Stimulated activated CD4-positive, alpha-beta T cell treated with anti-CD3 and anti-CD28 coated beads, TNF-alpha, amount 100 ng/mL, for 1 hour (primary cell): ENCODE measurements at places on chromosomes 11 and 22.

GRCh38 chr11:59473015-59473414 lies at the start of gene OR4D10:
TSS of gene OR4D10 (plus strand) at chr11:59473315. CDS start at chr11:59477430, 4,115 bp downstream.
- no peak for DNase-seq

DNA sequence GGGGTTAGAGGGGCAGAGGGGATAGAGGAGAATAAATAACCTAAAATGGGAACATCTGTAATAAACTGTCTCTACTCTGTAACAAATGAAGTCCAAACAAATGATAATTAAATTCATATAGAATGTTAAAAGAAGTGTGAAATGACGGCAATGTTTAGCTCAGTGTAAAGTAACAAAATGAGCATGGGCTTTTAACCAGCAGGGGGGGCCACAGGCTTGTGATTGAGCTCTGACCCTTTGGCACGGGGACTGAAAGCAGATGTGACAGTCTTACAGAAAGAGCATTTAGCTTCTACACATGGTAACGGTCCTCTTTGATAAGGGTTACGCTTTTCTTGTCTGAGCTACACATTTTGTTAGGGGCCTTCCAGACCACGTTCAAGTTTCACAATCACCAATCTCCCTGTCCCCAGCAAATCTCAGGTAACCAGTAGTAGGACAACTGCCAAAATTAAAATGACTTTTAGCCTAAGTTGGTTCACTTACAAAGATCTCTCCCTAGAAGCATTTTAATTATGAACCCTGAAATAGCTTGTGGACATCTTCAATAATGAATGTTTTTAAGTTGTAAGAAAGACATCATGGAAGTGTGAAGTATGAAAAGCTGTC lies 262.5 kb downstream of the DCDC1 start:
- no peak for DNase-seq

DNA sequence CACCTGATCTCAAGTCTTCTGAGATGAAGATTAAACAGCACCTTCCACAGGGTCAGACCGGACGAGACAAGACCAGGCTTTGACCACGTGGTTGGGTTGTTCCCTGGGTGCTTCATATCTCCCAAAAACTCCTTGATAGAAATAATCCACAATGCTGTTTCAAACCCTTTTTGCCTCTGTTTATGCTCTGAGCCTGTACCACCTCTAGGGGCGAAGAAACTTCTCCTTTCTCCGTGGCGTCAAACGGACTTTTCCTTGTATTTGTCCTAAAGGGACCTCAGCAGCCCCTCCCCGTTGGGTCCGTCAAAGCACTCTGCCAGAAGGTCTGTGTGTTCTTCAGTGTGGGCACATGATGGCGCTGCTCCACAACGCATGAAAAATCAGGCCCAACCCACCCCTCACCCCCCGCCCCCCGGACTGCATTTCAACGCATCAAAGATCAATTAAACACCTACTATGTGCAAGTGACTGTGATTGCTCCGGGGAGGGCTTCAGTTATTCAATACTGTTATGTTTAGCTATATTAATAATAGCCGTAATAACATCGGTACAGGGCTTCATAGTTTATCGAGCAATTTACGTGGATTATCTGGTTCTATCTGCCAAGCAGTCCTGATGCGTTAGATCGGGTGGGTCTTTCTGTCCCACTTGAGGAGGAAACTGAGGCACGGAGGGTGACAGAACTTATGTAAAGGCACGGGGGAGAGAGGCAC lies 17.3 kb upstream of the EIF3D start:
- DNase-seq: no peak

- DNase-seq: no peak
Observed at GRCh38 chr11:96949464-96949863, 559.7 kb downstream of the JRKL start.

DNA sequence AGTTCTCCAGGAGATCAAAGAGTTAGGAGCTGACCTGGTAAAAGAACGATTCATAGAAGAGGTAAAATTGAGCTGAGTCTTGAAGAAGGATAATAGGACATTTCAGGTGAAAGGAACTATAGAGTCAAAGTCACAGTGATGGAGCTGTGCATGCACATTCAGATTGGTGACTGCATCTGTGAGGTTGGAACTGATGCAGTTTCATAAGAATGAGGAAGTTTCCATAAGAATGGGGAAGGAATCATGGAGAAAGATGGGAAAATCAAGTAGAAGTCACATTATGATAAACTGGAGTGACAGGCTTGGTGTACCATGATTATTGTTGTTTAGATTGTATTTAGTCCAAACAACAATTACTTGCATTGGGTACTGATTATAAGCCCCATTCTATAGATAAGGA lies 232.2 kb downstream of the FAM76B start:
- no peak for DNase-seq

- peak; percentile 53 for DNase-seq
Observed at GRCh38 chr11:68297812-68298658, 14.4 kb upstream of the LRP5 start.

- DNase-seq: no peak
Observed at GRCh38 chr11:102468616-102469195, 16.1 kb upstream of the TMEM123 start.

- DNase-seq: no peak
Observed at GRCh38 chr22:46425016-46425415, 89.5 kb downstream of the TRMU start.

DNA sequence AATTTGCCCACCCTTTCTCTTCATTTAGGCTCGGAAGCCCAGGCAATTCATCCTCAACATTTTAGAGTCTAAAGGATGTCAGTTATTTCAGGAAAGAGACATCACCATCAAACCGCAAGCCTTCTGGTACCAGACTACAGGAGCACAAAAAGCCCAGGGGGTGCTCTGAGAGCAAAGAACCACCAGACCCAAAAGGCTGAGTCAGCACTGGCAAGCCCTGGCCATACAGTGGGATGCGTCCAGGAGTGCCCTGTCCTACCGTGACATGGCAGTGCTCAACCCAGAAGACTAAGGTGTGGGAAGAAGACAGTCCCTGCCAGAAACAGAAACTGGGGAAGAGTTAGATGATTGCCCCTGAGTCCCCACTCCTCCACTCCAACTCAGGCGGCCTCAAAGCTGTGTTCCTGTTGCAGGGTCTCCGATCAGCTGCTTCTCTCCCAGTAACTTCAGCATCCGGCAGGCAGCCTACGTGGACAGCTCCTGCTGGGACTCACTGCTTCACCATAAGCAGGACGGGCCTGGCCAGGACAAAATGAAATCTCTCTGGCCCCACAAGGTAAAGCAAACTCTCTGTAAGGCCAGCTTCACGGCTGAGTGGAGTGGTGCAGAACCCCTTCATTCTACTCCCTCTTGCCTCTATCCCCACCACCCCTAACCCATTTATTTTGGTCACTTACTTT lies 1.5 kb downstream of the PANX3 start:
- DNase-seq: no peak

DNA sequence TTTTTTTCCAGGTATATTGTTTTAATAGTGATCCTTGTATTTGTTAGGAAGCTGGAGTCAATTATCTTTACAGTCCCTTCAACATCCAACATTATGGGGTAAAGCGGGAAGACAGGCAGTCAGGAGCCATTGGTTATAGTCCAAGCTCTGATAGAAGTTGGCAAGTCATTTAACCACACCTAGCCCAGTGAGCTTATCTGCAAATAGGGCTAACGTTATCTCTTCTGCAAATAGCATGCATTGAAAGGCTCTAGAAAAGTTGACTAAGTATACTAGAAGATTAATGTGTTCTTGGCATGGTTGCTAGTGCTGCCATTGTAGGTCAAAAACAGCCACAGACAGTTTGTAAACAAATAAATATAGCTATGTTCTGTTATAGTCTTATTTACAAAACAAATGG lies 520.7 kb downstream of the OPCML start:
- no peak for DNase-seq
